ENCODE measurements at places on chromosomes 2 and 18.

- DNase-seq = no peak
Measured at GRCh38 chr2:28137221-28137620, 246.7 kb downstream of the BABAM2 start.

- no peak for DNase-seq
Measured at GRCh38 chr2:28991460-28991859, 10.4 kb downstream of the TOGARAM2 start.

GRCh38 chr2:161237392-161238264 lies 70.6 kb upstream of the PSMD14 start:
- DNase-seq = peak; percentile 12

DNA sequence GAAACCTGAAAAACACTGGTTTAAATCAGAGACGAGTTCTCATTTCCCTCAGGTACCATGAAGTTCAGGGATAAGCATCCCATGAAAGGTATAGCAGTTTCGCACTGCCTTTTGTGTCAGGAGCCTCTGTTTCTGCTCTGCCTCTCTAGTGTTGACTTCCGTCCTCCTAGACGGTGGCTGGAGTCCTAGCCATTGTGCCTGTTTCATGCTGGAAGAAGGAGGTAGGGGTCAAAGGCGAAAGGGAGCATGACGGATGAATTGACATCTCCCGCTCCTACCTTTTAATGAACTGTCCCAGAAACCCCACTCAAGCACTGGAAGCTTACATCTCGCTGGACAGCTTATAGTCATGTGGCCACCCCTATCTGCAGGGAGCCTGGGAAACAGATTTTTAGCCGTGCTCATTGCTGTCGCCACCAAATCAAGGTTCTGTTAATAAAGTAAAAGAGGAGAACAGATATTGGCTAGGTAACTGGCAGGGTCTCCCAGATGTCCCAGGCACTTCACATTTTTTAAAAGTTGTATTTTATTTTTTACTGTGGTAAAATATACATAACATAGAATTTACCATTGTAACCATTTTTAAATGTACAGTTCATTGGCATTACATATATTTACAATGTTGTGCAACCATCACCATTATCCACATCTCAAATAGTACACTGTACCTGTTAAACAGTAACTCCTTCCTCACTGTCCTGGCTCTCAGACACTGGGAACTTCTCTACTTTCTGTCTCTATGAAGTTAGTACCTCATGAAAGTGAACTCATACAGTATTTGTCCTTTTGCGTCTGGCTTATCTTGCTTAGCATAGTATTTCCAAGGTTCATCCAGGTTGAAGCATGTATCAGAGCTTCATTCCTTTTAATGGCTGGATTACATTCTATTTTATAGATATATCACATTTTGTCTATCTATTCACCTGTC lies 55.0 kb upstream of the CTLA4 start:
- DNase-seq = no peak

DNA sequence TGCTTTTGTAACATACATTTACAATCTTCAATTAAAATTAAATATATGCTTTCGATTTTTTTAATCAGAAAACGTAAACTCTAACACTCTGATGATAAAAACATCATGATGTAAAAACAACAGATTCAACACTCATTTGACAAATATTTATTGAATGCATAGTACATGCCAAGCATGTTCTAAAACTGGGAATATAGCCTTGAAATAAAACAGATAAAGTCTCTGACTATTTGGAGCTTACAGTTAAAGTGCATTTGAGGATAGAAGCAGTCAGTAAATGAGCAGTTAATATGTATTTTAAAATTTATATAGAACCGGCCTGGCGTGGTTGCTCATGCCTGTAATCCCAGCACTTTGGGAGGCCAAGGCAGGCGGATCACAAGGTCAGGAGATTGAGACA lies 47.8 kb downstream of the TMX3 start:
- no peak for DNase-seq

- no peak for DNase-seq
Measured at GRCh38 chr2:157900684-157901083, 24.6 kb upstream of the ACVR1 start.

- DNase-seq = no peak
Measured at GRCh38 chr2:27016801-27017325, 15.9 kb upstream of the TMEM214 start.

DNA sequence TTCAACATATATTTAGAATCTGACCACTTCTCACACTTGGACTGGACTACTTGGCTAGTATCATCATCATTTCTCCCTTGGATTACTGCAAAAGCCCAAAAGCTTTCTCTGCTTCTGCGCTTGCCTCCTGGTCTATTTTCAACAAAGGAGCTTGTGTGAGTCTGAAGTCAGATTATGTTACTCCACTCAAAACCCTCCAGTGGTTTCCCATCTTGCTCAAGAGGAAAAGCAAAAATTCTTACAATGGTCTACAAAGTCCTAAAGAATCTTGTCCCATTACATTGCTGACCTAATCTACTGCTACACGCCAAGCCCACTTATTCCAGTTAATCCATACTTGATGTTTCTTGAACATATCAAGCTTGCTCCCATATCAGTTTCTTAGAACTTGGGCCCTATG lies 9.6 kb downstream of the PREPL start:
- DNase-seq = no peak

GRCh38 chr2:170240629-170241028 lies 62.7 kb downstream of the MYO3B start:
- no peak for DNase-seq

- DNase-seq = no peak
Measured at GRCh38 chr2:129872446-129872845, 107.0 kb upstream of the RAB6C start.

- no peak for DNase-seq
Measured at GRCh38 chr2:173150087-173150486, 74.4 kb downstream of the MAP3K20 start.

- no peak for DNase-seq
Measured at GRCh38 chr2:42980764-42981416, 188.5 kb upstream of the HAAO start.

DNA sequence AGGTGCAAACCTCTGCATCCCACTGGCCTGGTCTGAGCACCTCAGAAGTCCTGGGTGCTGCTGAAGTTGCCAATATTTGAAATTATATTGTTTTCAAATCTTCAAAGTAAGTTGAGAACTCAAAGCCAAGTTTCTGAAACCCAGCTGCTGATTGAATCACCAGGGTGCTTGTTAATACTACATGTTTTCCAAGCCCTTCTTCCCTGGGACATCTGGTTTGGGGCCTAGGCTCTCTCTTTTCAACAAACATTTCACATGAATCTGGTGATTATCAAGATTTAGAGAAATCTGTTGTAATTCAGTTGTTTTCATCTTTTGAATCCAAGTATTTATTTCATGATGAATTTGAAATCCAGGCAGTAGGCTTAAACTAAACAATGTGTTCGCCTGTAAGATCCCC lies 24.4 kb downstream of the MLPH start:
- DNase-seq = no peak

- no peak for DNase-seq
Measured at GRCh38 chr2:9419541-9419940, 3.8 kb downstream of the ITGB1BP1 start.

GRCh38 chr2:20507166-20507692 lies 60.4 kb downstream of the RHOB start:
- DNase-seq = no peak

GRCh38 chr2:106664669-106665068 lies 177.5 kb downstream of the CD8B2 start:
- no peak for DNase-seq
